ENCODE measurements at places on chromosomes 1 and 21.

DNA sequence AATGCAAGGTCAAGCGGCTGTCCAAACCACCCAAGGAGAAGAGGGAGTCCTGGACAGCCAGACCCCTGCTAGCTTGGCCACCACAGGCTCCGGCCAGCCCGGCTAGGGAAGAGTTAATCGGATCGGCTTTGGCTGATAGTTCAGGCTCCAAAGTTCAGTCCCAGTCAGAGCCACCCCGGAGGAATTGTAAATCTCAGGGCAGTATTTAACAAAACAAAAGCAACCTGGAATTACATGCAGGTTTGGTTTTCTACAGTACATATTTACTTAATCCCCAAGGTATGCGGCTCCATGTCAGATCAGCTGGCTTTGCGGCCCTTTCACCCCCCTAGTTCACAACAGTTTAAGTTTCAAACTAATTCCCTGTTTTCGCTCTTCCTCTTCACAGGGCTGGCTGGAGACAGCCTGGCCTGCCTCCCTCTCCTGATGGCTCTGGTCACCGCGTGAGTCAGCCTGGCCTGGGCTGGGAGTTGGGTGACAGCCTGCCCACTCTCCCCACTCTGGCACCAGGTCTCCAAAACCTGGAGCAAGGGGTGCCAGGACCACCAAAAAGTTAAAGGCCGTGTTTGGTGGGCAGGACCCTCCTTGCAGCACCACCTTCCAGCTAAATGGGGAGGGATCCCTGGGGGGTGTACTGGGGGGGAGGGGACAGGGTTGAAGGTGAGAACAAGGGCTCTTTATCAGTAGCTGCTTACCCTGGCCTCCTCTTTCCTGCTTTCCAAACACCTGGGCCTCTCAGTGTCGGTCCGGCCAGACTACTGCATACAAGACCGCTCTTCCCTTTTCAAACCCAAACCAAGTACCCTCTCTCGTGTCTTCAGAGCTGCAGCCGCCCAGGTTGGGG is 1.9 kb downstream of the DHRS3 start:
- no peak for DNase-seq

- DNase-seq, result no peak
Observed at GRCh38 chr1:222691016-222691415, 21.3 kb downstream of the AIDA start.

DNA sequence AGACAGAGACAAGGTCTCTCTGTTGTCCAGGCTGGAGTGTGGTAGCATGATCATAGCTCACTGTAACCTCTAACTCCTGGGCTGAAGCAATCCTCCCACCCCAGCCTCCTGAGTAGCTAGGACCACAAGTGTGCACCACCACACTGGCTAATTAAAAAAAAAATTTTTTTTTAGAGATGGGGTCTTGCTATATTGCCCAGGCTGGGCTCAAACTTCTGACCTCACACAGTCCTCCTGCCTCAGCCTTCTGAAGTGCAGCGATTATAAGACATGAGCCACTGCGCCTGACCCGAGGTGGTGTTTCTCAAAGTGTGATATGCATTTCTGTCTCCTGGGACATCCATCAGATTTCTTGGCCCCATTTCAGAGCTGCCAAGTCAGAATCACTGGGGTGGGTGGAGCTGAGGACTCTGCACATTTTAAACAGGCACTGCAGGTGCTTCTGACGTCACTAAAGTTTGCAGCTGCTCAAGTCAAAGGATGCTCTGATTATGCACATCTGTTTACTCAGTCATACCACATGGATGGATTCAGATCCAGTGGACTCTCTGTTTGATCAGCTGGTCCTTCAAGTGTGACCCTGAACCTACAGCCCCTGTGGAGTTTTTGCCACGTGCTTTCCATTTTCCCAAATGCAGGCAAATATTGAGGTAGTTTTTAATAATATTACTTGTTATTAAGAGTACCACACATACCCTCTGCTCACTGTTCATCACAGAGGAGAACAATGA is 21.4 kb downstream of the TGFB2 start:
- DNase-seq, result peak; percentile 43

DNA sequence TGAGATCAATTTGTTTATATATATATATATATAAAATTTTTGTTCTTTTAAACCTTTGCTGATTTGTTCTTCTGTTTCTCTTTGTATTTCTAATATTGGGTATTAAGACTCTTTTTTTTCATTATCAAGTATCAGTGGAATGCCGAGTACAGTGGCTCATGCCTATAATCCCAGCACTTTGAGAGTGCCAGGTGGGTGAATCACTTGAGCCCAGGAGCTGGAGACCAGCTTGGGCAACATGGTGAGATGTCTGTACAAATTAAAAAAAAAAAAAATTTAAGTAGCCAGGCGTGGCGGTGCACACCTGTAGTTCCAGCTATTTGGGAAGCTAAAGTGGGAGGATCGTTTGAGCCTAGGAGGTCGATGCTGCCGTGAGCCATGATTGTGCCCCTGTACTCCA is 67.1 kb downstream of the MAST2 start:
- no peak for DNase-seq

DNA sequence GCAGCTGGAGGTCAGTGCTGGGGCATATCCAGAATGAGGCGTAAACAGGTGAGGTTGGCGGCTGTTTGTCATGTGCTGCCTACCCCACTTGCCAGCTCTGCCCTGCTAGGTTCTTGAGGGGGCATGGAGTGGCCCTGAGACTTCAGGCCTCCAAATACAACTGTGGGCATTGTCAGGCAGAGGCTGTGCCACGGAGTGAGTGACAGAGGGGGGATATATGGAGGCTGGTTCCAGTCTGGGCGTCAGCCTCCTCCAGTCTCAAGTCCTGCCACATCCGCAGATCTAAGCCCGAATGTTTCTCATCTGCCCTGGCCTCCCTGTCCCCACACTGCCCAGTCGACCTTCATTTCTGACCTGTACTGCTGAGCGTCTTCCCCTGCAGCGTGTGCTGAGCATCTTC is 85.4 kb downstream of the POFUT2 start:
- DNase-seq, result no peak

DNA sequence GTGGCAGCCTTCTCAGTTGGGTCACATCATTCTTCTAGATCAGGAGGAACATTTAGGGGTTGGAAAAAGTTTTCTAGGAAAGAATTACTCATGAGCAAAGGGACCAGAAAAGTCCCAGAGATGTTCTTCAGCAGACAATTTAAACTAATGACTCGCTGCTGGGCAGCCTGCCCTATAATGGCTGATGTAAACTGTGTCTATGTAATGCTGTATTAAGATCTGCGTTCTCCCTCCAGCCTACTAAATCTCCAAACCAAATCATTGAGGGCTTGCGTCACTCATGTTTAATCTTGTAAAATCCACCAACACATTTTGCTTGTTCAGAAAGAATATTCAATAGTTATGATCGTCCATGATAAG is 92.1 kb downstream of the LRRC8C start:
- no peak for DNase-seq

DNA sequence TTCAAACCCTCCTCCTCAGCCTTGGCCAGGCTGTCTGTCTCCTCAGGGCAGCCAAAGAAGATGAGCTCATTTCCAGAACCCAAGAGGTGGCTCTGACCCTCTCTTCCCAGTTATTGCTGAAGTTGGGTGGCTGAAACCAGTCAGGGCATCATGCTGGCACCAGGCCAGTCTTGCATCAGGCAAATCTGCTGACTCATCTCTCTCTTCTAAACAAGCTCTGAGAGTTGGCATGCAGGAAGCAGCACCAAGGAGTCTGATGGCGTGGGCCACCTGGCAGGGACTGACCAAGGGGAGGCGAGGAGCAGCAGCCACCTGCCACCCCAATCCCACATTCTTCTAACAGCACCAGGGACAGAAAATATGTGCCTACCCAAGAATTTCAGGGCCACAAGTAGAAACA is 104.8 kb upstream of the ATP1A1 start:
- no peak for DNase-seq

DNA sequence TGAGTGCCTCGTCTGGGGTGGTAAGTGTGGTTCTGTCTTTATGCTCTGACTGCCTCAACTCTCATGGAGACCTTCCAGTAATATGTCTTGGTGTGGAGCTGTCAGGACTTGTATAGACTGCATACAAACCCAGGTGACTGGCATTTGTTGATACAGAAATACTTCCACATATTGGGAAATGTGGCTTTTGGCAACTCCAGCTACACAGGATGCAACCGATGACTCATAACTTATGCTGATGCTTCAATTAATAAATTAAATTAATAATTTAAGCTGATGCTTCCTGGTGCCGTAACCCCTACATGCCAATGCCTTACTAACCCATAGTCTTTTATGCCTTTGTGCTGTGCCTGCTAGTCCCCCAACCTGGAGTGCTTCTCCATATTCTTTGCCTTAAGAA is 72.3 kb upstream of the ARTN start:
- DNase-seq, result no peak

DNA sequence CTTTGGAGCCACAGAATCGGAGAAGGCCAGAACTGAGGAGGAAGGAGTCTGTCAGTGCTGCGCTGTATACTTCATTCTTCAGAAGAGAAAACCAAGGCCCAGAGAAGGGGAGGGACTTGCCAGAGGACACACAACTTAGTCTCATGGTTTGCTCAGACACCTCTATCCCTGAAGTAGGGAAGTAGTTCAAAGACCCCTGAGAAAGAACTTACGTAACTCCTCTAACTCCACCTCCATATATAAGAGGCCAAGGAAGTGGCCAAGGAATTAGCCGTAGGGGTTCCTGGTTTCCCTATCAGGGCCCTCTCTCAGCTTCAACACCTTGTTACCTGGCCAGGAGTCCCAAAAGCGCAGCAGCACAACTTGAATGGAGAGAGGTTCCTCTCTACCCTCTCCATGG is 580 bp upstream of the NECTIN4 start:
- no peak for DNase-seq

DNA sequence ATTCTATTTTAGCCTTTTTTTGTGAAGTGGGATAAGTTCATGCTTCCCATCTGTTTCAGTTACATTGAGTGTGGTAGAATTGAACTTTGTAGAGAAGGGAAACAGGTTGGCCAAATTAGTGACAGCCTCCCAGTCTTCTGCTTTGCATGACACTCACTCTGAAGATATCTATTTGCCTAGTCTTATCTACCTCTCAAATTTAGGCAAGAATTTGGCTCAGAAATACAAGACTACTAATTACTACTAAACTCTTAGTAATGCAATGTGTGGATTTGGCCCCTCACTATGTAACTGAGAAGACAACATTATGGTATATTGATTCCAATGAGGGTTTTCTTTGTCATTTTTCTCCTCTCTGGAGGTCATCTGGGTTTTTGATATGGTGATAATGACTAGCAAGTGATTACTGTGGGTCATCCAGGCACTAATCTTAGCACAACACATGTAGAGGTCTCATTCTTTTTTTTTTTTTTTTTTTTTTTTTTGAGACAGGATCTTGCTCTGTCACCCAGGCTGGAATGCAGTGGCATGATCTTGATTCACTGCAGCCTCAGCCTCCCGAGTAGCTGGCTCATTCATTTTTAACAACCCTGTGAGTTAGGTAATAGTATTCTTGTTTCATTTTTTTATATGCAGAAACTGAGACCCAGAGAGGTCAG is 6.3 kb downstream of the FAM20B start:
- DNase-seq, result no peak

GRCh38 chr21:21175798-21176334 is 177.7 kb downstream of the NCAM2 start:
- DNase-seq, result no peak

DNA sequence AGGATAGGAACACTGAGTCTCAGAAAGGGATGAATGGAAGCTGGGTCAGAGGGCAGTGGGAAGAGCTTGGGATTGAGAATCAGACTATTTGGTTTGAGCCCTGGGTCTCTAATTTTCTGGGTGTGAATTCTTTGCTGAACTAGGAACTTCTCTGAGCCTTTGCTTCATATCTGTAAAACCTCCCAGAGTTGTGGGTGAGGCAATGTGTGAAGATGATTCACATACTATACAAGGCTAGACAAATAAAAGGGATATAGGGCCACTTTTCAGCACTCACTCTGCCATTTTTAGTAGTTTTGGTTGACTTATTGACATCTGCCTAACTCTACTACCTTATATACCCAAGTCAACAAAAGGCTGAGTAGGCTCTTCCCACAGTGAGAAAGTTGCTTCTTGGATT is 77.7 kb upstream of the JUN start:
- DNase-seq, result no peak

- no peak for DNase-seq
Observed at GRCh38 chr1:176802316-176802715, 339.3 kb downstream of the PAPPA2 start.

DNA sequence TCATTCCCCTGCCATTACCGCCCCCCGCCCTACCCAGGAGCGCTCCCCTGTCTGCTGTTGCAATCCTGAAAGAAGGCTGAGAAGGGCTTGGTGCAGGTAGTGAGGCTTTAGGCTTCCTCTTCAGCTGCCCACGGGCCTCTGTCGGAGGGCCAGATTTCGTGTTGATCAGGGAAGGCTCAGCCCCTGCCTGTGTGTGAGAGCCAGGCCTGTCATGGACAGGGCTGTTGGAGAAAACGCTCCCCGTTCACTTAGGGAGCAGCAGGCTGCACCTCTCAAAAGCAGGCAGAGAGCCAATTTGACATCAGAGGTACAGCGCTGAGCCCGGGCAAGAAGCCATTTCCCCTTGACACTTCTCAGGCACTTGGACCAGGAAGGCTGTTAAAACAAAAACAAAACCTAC is 19.0 kb downstream of the TEX35 start:
- DNase-seq, result no peak

GRCh38 chr1:30061292-30062220 is 661.8 kb downstream of the MATN1 start:
- no peak for DNase-seq

- no peak for DNase-seq
Observed at GRCh38 chr1:60470246-60470645, 396.7 kb upstream of the C1orf87 start.

DNA sequence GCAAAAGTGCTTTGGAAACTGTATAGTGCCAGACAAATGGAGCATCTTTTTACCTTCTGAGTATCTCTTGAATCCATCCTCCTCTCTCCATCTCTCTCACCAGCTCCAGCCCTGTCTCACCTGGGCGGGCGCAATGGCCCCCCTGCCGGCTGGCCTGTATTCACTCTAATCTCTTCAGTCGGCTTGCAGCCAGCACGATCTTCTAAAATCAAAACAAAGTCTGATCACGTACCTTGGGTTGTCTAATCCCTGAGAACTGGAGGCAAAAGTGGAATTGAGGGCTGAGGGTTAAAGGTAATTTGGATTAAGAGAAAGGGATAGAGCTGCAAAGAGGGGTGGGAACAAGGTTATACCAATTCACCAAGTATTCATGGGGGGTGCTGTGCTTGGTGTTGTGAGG is 46.0 kb upstream of the LRRN2 start:
- no peak for DNase-seq

- no peak for DNase-seq
Observed at GRCh38 chr1:170587253-170587593, 55.3 kb downstream of the GORAB start.

GRCh38 chr21:42524341-42525028 is 10.8 kb downstream of the SLC37A1 start:
- DNase-seq, result peak; percentile 85

DNA sequence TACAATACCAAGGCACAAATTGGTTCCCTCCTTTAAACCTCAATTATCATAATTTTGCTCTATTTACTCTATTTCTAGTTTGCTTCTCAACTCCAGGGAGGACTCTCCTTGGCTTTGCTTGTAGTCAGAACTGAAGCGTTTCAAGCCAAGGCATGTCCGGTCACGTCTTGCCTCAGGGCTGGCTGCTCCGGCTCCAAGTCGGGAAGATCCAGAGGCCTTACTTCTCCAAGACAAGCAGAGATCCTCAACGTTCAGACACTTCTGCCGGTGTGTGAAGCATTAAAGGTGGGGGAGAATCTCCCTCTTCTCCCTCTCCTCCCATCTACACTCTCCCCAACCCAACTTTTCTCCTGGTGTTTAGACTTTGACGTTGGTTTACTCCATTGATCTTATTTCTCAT is 7.2 kb upstream of the HHAT start:
- DNase-seq, result no peak
